SK-N-SH (cell line): ENCODE measurements at places on chromosomes 11 and 22. TPM values are rescaled to one million over a fixed set of nuclear protein-coding genes. Genes with fewer than 3 reads are reported as not detected.
A peak's percentile ranks its signal among the peaks of the same experiment; 100 is the strongest.

DNA sequence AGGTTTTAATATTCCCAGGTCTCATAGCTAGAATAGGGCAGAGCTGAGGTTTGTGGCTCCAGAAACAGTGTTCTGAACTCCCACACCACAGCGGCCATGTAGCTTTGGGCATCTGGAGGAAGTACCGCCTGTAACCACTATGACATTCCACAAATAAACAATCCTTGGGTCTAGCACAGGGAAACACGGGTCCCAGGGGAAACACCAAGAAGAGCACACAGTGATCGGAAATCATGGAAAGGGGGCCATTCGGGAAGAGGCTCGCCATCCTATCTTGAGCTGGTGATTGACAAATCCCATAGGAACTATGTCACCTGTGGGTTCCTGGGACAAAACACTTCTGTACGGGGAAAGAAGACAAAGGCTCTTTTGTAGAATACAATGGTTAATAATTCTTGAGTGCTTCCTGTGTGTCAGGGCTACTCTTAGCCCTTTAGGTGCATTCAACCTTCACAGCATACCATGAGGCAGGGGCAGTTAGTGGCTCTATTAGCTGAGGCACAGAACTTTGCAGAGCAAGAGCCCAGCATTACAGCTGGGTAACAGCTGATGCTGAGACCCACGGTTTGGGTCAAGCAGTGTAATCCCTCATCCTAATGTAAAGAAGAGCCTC is 514.2 kb downstream of the NTM start:
- DNase-seq, result no peak

GRCh38 chr11:6067502-6067901 is 36.9 kb upstream of the OR56A1 start:
- no peak for DNase-seq

GRCh38 chr11:41954034-41954433 is 494.6 kb upstream of the LRRC4C start:
- no peak for DNase-seq

DNA sequence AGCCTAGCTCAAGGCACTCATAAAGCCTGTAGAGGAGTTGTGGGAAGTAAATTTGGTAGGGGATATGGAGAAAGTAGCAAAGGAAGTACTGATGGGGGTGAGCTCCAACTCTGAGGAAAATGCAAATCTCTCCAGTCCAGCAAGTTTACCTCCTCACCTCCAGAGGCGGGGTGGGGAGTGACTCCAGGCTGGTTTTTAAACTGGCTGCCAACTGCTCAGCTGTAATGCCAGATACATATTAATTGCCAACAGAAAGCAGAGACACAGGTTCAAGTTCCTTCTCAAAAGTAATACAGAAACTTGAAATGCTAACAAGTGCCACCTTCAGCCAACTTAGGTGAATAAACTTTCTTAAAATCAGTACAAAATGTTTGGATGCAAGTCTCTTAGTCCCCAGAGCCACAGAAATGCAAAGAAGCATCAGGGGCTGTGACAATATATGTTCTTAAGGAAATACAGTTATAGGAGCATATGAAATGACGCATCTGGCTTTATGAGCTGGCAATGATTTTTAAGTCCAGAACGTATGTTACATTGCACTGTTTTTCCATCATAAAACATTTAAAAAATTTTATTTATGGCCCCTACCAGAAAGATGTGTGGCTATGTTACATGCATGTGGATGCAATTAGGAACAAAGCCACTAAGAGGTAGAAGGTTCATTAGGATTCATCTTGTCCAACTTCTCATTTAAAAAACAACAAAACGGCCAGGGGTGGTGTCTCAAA is 436.4 kb upstream of the CCDC90B start:
- no peak for DNase-seq

- DNase-seq, result no peak
Observed at GRCh38 chr11:82756765-82757639, 23.3 kb upstream of the FAM181B start.

Gene NCAM1
- polyA plus RNA-seq, result 19.4 and 20.7 TPM in 2 replicates

Gene GAL3ST1
- polyA plus RNA-seq, result 0.08 TPM in 1 of 2 replicates, not detected in the other

Gene CDCA5
- 13.1 and 16.3 TPM in 2 replicates for polyA plus RNA-seq

DNA sequence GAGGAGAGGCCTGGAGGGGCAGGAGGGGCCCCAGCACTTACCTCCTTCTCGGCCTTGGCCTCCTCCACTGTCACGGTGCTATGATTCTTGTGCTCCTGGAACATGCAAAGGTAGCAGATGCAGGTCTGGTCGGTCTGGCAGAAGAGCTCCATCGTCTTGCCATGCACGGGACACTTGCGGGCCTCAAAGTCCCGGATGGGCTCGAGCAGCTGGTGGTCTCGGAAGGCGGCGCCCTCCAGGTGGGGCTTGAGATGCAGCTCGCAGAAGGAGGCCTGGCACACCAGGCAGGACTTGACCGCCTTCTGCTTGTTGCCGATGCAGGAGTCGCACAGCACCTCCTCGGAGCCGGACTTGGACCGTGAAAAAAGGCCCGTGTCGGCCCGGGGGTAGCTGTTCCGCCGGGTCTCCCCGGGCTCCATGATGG is 714 bp downstream of the TRIM29 start:
- peak; percentile 5 for DNase-seq

Gene ISX
- not detected in 2 replicates for polyA plus RNA-seq

- DNase-seq, result no peak
Observed at GRCh38 chr11:66840317-66841091, 2.7 kb upstream of the RCE1 start.

GRCh38 chr22:25741692-25742626 is at the start of gene MYO18B:
MYO18B (plus strand) TSS chr22:25742188; CDS start chr22:25761093, 18,905 bp downstream.
- no peak for DNase-seq

DNA sequence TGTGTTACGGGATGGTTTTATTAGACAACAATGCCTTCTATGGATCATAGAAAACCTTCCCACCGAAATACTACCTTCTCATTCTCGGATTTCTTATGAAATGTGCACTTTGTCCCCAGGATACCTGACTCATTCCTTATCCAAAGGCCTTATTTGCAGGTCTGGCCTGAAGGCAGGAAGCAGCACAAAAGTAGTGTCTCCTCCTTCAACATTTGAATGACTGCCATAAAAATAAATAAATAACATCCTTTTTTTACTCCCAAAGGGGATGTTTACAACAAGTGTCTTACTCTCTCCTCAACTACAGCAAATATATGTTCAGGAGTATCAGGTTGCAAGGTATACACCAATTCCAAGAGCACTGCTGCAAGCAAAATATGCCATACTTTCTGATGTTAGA is 41.6 kb upstream of the PAK1 start:
- no peak for DNase-seq

Gene FOLR3
- not detected in 2 replicates for polyA plus RNA-seq

DNA sequence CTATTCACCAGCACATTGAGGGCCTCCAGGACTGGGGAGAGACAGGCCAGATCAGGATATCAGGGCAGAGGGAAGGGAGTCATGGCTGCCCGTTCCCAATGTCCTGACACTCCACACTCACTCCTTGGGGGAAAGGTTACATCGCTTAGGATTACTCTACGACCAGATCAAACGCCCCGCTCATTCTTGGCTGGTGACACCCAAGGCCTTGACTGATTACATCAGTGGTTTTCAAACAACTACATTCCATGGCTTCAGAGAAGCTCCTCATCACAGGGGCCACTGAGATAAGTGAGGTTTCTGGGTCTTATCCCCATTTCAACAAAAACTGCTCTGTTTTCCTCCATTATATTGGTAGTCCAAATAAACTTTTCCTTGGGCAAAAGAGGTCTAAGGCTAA is 15.0 kb downstream of the UBE2L6 start:
- no peak for DNase-seq

- no peak for DNase-seq
Observed at GRCh38 chr11:29260939-29261705, 755.7 kb downstream of the KCNA4 start.

- DNase-seq, result no peak
Observed at GRCh38 chr11:90809581-90809980, 586.7 kb upstream of the CHORDC1 start.

DNA sequence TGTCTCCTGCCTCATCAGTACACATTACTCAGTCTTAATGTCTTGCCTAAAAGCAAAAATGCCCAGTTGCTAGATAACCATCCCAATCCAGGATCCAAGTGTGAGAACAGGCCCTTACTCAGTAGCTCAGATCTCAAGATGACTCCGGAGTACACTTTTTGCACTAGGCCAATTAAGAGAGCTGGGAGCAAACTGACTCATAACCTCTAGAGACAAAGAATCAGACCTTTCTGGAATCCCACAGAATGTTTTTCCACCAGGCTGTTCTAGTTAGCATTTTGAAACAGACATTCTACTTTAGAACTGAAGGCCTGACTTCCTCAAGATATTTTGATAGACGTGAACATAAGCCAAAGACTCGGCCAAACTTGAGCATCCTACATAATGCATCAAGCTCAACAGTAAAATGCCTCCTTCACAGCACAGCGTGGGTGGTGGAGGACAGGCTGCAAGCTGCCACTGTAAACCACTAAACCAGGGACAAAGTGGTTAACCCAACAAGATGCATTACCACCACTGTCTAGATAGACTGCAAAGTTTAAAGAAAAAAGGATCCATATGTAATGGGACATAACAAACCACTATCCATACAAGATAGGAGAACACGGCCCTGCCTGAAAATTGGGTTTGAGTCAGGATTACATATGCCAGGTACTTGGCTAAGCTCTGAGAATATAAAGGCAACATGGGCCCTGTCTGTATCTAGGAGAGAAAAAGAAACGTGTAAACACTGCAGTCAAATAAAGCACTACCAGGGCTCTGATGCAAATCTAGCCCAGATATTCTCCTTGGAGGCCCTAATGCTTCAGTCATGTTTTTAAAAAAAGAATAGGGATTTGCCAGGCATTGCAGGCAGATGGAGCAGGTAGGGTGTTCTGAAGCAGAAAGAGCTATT is 48.3 kb downstream of the MYH9 start:
- no peak for DNase-seq

- no peak for DNase-seq
Observed at GRCh38 chr11:117816846-117817367, 7.6 kb downstream of the FXYD2 start.

DNA sequence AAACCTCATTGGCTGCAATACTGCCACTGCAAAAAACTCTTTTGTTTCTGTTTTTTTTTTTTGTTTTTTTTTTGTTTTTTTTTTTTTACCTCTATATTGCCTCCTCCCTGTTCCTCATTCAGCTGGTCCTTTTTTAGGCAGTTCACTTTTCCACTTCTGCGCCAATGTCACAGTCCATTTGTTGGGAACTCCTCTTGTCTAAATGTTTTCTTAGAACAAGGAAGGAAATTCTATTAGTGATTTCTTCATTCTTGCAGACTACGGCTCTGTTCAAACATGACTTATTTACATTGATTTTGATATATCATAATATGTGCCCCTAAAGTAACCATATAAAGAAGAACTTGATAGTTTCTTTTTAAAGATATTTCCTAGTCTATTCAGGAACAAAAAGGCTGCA is 2.9 kb downstream of the FAM118B start:
- DNase-seq, result no peak
